ENCODE measurements at places on chromosomes 6 and 20.
A peak's percentile ranks its signal among the peaks of the same experiment; 100 is the strongest.

- DNase-seq = no peak
- peaks cover 31% of the 10 kb centered on the region for H3K4me1 ChIP-seq
- no peaks in the 10 kb centered on the region for H3K36me3 ChIP-seq
Observed at GRCh38 chr20:8860011-8860495, 208.8 kb upstream of the PLCB4 start.

DNA sequence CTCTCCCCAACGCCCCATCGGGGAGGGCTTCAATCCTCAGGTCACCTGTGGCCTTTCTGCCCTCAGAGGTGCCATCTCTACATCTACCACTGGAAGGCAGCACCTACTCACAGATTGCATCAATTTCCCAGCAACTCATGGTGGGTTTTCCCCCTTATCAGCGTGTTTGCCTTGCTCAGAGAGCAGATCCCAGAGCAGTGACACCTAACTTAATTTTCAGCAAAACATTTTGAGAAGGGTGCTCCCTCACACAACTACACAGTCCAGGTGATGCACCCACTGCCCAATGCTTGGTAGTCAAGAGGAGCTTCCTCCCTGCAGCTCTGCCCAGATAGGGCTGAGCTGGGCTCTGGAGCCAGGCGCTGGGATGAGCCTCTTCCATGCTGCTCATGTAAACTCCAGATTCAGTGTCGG, 48.2 kb downstream of the PLG start:
- DNase-seq = no peak
- H3K36me3 ChIP-seq = no peaks in the 10 kb centered on the region
- H3K27me3 ChIP-seq = peaks cover 28% of the 10 kb centered on the region
- H3K27ac ChIP-seq = no peak overlapping the region
- H3K4me3 ChIP-seq = no peak overlapping the region

DNA sequence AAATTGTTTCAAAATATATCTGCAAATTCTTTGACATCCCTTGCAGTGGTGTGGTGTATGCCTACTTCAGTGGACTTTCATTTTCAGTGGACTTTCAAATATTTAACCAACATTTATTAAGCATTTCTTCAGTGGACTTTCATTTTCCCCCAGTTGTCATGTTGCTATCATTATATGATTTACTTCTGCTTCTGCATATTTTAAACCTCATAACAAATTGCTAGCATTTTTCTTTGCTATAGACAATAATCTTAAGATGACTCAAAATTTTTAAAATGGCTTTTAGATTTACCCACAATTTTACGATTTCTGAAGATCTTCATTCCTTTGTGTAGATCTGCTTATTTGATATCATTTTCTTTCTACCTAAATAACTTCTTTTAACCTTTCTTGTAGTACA, 592.7 kb upstream of the SLC35B3 start:
- DNase-seq = no peak
- no peaks in the 10 kb centered on the region for H3K36me3 ChIP-seq
- H3K27me3 ChIP-seq = no peaks in the 10 kb centered on the region
- H3K4me1 ChIP-seq = no peaks in the 10 kb centered on the region

- no peak overlapping the region for H3K27ac ChIP-seq
- no peak for DNase-seq
- H3K4me1 ChIP-seq = no peaks in the 10 kb centered on the region
- H3K4me3 ChIP-seq = no peak overlapping the region
- peaks cover 4% of the 10 kb centered on the region for H3K36me3 ChIP-seq
- no peaks in the 10 kb centered on the region for H3K27me3 ChIP-seq
Observed at GRCh38 chr6:121175827-121176226, 158.5 kb downstream of the TBC1D32 start.

GRCh38 chr6:89311853-89312531, 3.1 kb downstream of the GABRR2 start:
- H3K4me3 ChIP-seq = no peak overlapping the region
- H3K27me3 ChIP-seq = peaks cover 21% of the 10 kb centered on the region
- H3K36me3 ChIP-seq = peaks cover 4% of the 10 kb centered on the region

- no peak overlapping the region for H3K4me3 ChIP-seq
- no peaks in the 10 kb centered on the region for H3K4me1 ChIP-seq
- H3K27me3 ChIP-seq = peaks cover 5% of the 10 kb centered on the region
Observed at GRCh38 chr20:10006447-10007090, 28.2 kb upstream of the ANKEF1 start.

DNA sequence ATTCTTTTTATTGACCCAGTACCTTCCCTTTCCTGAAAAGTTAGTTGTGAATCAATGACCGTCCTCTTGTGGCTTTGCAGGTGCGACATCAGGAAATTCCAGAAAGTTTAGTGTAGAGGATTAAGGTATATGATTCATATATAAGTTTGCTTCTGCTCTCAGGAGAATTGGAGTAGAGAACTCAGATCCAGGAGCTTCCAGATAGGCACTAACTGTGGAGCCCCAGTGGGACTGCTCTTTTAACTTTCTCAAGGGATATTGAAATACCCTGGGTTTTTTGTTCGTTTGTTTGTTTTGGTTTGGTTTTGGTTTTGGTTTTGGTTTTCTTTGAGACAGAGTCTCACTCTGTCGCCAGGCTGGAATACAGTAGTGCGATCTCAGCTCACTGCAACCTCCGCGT, 9.5 kb downstream of the TAAR2 start:
- no peak overlapping the region for H3K27ac ChIP-seq
- DNase-seq = no peak
- no peak overlapping the region for H3K4me3 ChIP-seq
- no peaks in the 10 kb centered on the region for H3K36me3 ChIP-seq

- DNase-seq = no peak
- no peaks in the 10 kb centered on the region for H3K27me3 ChIP-seq
- no peak overlapping the region for H3K4me3 ChIP-seq
- H3K4me1 ChIP-seq = no peaks in the 10 kb centered on the region
- H3K36me3 ChIP-seq = peaks cover 7% of the 10 kb centered on the region
Observed at GRCh38 chr6:90049295-90049694, 155.0 kb downstream of the GJA10 start.

GRCh38 chr6:113089056-113089455, 741.9 kb downstream of the RFPL4B start:
- H3K27ac ChIP-seq = no peak overlapping the region
- H3K27me3 ChIP-seq = no peaks in the 10 kb centered on the region
- H3K36me3 ChIP-seq = no peaks in the 10 kb centered on the region
- H3K4me3 ChIP-seq = no peak overlapping the region
- no peak for DNase-seq
- H3K4me1 ChIP-seq = peaks cover 23% of the 10 kb centered on the region

GRCh38 chr6:131960371-131961133, 9.4 kb upstream of the CCN2 start:
- H3K4me1 ChIP-seq = peaks cover 14% of the 10 kb centered on the region
- no peaks in the 10 kb centered on the region for H3K27me3 ChIP-seq
- DNase-seq = no peak
- H3K27ac ChIP-seq = no peak overlapping the region
- H3K36me3 ChIP-seq = no peaks in the 10 kb centered on the region

DNA sequence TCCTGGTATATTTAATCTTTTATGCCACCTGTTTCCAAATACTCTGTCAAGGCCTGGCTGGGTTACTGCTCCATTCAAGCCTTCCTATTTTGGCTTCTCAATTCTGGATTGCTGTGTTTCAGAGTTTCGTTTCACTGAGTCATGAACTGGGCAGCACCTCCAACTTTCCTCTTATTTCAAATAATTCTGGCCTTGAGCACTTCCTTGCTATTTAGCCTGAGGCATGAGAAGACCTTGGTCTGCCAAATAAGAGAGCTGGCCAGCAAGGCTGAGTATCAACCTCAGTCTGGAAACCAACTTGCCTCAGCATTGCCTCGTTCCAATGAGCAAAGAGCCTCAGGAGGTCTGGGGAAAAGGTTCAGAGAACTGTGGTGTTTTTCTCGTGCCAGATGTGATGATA, 66.6 kb downstream of the TNFAIP3 start:
- peaks cover 3% of the 10 kb centered on the region for H3K36me3 ChIP-seq
- H3K4me1 ChIP-seq = no peaks in the 10 kb centered on the region
- DNase-seq = no peak

- H3K4me1 ChIP-seq = no peaks in the 10 kb centered on the region
- H3K4me3 ChIP-seq = no peak overlapping the region
Observed at GRCh38 chr6:37004044-37004980, 1.1 kb upstream of the FGD2 start.

DNA sequence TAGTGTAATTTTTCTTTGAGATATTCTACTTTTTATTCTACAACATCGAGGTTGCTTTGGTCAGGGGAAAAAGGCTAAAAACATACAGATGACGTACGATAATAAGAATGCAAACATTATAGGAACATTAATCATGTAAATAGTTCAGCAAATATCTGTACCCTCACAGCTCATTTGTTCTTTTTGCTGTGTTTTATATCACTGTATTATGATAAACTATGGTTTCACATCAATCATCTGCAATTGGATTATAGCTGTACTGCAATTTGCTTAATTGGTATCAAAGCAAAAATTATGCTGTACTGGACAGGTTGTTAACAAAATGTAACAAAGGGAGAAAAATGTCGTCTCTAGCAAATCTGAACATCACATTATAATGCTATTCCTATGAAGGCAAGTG, 597.1 kb downstream of the EPHA7 start:
- H3K36me3 ChIP-seq = no peaks in the 10 kb centered on the region
- H3K4me3 ChIP-seq = no peak overlapping the region
- H3K27ac ChIP-seq = no peak overlapping the region
- DNase-seq = no peak
- H3K4me1 ChIP-seq = no peaks in the 10 kb centered on the region

DNA sequence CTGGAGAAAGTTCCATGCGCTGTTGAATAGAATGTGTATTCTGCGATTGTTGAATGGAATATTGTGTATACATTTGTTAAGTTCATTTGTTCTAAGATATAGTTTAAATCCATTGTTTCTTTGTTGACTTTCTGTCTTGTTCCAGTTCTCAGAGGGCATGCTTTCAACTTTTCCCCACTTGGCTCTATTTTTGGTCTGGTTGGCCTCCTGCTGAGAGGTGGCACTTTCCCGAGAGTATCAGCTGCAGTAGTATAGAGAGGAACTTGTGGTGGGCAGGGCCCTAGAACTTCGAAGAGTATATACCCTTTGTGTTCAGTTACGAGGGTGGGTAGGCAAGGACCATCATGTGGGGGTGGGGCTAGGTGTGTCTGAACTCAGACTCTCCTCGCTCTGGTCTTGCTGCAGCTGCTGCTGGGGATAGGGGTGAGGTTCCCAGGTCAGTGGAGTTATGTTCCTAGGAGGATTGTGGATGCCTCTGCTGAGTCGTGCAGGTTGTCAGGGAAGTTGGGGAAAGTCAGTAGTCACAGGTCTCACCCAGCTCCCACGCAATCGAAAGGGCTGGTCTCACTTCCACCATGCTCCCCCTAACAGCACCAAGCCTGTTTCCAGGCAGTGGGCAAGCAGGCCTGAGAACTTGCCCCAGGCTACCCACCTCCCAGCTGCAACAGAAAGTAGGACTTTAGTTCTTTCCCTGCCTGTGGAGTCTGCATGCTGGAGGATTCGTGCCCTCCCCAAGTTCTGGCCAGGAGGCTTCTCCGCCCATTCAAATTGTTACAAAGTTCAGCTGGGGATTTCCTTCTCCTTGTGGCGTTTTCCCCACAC, 118.9 kb upstream of the SSTR4 start:
- H3K36me3 ChIP-seq = peaks cover 1% of the 10 kb centered on the region
- no peak overlapping the region for H3K4me3 ChIP-seq
- H3K4me1 ChIP-seq = peaks cover 26% of the 10 kb centered on the region

- H3K36me3 ChIP-seq = no peaks in the 10 kb centered on the region
- H3K27ac ChIP-seq = no peak overlapping the region
- no peak overlapping the region for H3K4me3 ChIP-seq
- no peak for DNase-seq
- no peaks in the 10 kb centered on the region for H3K4me1 ChIP-seq
Observed at GRCh38 chr20:14526891-14527290, 189.5 kb upstream of the FLRT3 start.

- no peak for DNase-seq
- H3K36me3 ChIP-seq = no peaks in the 10 kb centered on the region
- H3K4me1 ChIP-seq = no peaks in the 10 kb centered on the region
- no peak overlapping the region for H3K4me3 ChIP-seq
Observed at GRCh38 chr6:41229721-41230120, 1.6 kb downstream of the TREML4 start.

DNA sequence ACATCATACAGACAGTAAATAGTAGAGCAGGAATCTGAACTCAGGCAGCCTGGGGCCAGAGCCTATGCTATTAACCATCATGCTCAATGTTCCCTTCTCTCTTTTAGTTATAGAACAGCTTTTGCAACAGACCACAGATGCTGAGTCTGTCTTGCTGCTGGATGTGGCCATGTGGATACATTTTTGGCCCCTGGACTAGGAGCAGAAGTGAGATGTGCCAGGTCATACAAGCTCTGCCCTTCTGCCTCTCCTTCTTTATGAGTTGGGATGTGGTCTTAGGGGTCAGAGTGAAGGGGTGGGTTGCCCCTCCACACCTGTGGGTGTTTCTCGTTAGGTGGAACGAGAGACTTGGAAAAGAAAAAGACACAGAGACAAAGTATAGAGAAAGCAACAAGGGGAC, 14.6 kb upstream of the AARS2 start:
- no peaks in the 10 kb centered on the region for H3K4me1 ChIP-seq
- DNase-seq = no peak
- no peak overlapping the region for H3K27ac ChIP-seq
- H3K27me3 ChIP-seq = peaks cover 43% of the 10 kb centered on the region
- H3K4me3 ChIP-seq = no peak overlapping the region

GRCh38 chr6:154537511-154538325, 27.2 kb upstream of the CNKSR3 start:
- H3K27ac ChIP-seq = no peak overlapping the region
- no peak overlapping the region for H3K4me3 ChIP-seq
- DNase-seq = no peak
- peaks cover 8% of the 10 kb centered on the region for H3K4me1 ChIP-seq

DNA sequence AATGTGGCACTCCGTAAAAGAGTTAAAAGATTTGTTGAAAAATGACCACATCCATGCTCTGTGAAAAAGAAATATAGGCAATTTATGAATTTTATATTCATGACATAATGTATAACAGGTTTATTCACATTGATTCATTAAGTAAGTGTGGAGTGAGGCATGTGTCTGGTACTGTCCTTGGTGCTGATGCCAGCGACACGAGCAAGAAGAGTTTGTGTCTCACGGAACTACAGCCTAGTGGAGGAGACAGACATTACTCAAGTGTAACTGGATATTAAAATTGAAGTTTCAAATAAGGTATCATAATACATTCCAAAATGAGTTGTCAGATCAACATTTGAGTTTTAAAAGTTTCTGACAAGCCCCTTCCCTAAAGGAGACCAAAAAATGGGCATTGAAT, 158.2 kb upstream of the PRND start:
- peaks cover 19% of the 10 kb centered on the region for H3K27me3 ChIP-seq
- no peaks in the 10 kb centered on the region for H3K36me3 ChIP-seq
- H3K4me1 ChIP-seq = no peaks in the 10 kb centered on the region
- DNase-seq = no peak
- no peak overlapping the region for H3K27ac ChIP-seq

GRCh38 chr6:170041526-170041925, 249.4 kb downstream of the DLL1 start:
- no peak overlapping the region for H3K27ac ChIP-seq
- H3K4me3 ChIP-seq = no peak overlapping the region
- DNase-seq = peak; percentile 10
- H3K27me3 ChIP-seq = peaks cover 22% of the 10 kb centered on the region
- no peaks in the 10 kb centered on the region for H3K36me3 ChIP-seq

GRCh38 chr6:166958926-166959861, 2.8 kb upstream of the RNASET2 start:
- H3K27ac ChIP-seq = no peak overlapping the region
- DNase-seq = no peak
- no peak overlapping the region for H3K4me3 ChIP-seq
- H3K36me3 ChIP-seq = no peaks in the 10 kb centered on the region
